ENCODE measurements at places on chromosomes 7 and 10. TPM values are rescaled to one million over a fixed set of nuclear protein-coding genes. Genes with fewer than 3 reads are reported as not detected.

DNA sequence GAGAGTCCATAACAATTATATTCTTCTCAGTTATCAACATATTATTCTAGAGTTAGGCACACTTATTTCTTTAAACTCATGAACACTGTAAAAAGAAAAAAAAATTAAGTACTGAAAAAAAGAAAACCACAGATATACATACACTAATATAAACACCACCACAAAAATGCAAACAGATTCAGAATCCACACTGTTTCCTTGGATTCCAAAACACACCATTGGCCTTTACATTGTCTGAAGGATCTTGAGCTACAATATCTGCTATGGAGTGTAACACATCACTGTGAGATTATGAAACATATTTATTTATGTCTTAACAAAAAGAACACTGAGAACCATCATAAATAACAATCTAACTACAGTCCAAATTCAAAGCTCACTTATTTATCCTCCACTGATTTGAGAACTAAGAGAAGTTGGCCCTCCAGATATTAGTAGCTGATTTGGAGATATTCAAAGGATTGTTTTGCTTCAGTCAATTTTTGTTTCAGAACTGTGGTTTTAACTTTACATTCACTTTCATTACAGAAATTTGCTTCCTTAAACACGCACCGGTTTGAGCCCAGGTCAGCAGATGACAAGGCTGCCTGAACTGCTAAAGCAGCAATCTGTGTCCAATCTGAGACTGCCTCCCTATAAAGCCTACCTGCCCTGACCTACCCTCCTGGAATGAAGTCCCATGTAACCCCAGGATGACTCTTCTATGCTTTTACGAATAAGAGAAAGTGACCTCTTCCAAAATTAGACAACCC, 47.0 kb upstream of the CDK1 start:
- peaks cover 3% of the 10 kb centered on the region for H3K36me3 ChIP-seq
- H3K27ac ChIP-seq = peak overlapping the region; percentile 36
- H3K4me3 ChIP-seq = peak overlapping the region; percentile 92
- no peaks in the 10 kb centered on the region for H3K27me3 ChIP-seq
- H3K4me1 ChIP-seq = peaks cover 49% of the 10 kb centered on the region

The SHTN1 gene
- total RNA-seq = 0.31 TPM

DNA sequence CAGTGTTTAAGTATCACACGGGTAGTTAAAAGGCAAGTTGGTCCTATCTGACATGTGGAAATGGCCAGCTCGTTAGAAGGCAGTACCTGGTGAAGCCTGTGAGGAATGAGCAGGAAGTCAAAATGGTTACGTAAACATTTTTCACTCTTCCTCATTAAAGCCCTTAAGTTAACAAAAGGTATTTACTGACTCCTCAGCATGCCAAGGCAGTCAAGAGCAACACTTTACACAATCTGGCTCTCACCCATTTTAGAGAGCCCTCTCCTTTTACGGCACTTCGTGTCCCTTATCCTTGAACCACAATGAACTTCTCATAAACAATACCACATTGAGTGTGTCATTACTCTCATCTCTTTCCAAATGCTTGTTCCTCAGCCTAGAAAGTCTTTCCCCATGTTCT, 11.0 kb upstream of the RSBN1L start:
- H3K27ac ChIP-seq = no peak overlapping the region
- no peak overlapping the region for H3K4me3 ChIP-seq
- H3K27me3 ChIP-seq = no peaks in the 10 kb centered on the region
- DNase-seq = no peak

The PTPN20 gene
- 0.99 TPM for total RNA-seq

- no peaks in the 10 kb centered on the region for H3K4me1 ChIP-seq
- no peaks in the 10 kb centered on the region for H3K27me3 ChIP-seq
- no peak overlapping the region for H3K4me3 ChIP-seq
- H3K36me3 ChIP-seq = no peaks in the 10 kb centered on the region
- DNase-seq = no peak
Observed at GRCh38 chr7:67423065-67423464, 426.4 kb downstream of the TYW1 start.

- H3K4me1 ChIP-seq = no peaks in the 10 kb centered on the region
- H3K27ac ChIP-seq = no peak overlapping the region
- H3K4me3 ChIP-seq = no peak overlapping the region
Observed at GRCh38 chr7:68425377-68425776, 1172.9 kb upstream of the AUTS2 start.

The EVX1 gene
- not detected for total RNA-seq

DNA sequence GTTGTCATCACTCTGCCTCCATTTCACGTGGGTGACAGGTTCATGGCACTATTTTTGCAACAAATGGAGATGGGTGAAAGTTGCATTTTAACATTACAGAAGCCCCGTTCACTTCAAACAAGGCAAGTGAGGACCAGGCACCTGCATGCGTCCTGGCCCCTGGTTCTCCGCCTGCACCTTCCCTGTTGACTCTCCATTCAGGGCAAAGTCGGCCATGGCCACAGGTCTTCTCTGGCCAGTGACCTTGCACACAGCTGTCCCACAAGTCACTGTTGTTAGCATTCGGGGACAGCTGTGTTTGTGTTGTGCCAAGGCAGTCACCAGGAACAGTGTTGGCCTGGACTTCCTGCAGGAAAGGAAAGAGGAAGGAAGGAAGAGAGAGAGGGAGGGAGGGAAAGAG, 554.9 kb downstream of the TCERG1L start:
- H3K27me3 ChIP-seq = no peaks in the 10 kb centered on the region
- no peak overlapping the region for H3K27ac ChIP-seq
- no peak overlapping the region for H3K4me3 ChIP-seq
- H3K36me3 ChIP-seq = peaks cover 5% of the 10 kb centered on the region
- H3K4me1 ChIP-seq = no peaks in the 10 kb centered on the region

The CHCHD3 gene
- total RNA-seq = 59.3 TPM

DNA sequence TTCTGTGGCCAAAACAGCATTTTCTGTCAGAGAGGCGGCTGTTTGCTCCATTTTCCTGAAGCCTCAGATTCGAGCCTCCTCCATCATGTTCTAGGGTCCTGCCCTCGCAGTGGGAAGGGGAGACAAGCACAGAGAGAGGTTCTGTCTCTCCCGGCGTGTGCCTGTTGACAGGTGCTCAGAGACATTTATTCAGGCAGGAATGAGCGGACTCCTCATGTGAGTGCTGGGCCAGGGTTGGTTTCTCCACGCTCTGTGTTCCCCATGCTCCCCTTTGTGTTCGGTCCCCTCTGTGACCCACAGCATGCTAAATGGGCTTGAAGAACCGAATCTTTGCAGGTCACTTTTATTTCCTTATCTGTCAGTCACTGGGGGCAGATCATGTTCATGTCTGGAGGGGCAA, 374.6 kb downstream of the GLRX3 start:
- DNase-seq = no peak
- no peak overlapping the region for H3K4me3 ChIP-seq
- H3K27me3 ChIP-seq = peaks cover 10% of the 10 kb centered on the region
- no peak overlapping the region for H3K27ac ChIP-seq
